Fibroblast of skin of scalp (primary cell): ENCODE measurements at places on chromosomes 3 and 15.
A peak's percentile ranks its signal among the peaks of the same experiment; 100 is the strongest.

- no peak for DNase-seq
Measured at GRCh38 chr3:32313723-32314473, 75.4 kb downstream of the CMTM8 start.

GRCh38 chr15:89184357-89184756, 37.0 kb downstream of the RLBP1 start:
- DNase-seq = no peak

GRCh38 chr15:90145761-90146160, 43.5 kb upstream of the IDH2 start:
- no peak for DNase-seq

DNA sequence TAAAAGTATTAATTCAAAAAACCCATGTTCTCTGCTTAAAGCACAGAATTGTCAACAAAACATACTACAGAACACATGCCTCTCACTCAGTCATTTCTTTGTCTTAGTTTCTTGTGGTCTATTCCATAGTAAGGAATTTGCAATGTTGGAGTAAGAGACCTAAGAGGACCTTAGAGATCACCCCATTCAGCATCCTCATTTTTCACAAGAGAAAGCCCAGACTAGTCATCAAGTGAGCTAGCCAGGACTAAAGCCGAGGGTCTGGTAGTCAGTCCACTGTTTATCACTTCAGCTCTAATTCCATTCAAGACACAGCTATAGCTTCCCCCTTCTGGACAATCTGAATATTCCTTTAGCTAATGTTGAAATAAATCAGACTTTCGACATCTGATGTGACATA, 601.1 kb downstream of the FHIT start:
- peak; percentile 18 for DNase-seq

DNA sequence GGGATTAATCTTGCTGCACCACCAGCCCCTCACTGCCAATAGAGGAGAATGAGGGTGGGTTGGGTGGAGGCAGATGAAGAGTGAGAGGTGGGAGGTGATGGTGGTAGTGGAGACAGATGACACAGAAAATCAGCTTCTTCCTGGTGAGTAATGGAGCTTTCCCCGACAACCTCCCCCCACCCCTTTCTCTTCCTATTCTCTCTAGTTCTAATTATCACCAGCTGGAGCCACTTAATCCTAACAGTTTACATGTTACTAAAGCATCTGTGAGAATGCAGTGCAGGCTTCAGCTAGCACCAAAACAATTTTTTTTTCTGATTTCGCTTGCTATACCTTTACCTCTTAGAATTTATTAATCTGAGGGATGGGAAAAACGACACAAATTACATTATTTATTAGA, 116.1 kb upstream of the DNAJC19 start:
- peak; percentile 2 for DNase-seq

DNA sequence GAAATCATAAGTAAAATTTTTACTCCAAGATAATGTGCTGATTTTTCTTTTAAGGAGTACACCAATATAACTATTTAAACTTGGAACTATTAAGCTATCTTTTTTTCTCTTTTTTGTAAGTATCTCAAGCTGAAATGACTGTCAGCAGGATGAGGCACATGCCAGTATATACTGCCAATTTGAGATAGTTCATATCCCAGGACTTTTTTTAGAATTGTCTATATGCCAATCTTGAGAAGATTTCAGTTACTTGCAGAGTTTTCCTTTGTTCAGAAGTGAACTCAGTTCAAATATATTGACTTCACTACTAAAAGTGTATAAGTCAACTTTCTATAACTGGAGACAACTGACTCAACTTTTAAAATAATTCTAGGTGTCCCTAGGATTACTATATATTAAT, 181.7 kb upstream of the ZNF717 start:
- no peak for DNase-seq

DNA sequence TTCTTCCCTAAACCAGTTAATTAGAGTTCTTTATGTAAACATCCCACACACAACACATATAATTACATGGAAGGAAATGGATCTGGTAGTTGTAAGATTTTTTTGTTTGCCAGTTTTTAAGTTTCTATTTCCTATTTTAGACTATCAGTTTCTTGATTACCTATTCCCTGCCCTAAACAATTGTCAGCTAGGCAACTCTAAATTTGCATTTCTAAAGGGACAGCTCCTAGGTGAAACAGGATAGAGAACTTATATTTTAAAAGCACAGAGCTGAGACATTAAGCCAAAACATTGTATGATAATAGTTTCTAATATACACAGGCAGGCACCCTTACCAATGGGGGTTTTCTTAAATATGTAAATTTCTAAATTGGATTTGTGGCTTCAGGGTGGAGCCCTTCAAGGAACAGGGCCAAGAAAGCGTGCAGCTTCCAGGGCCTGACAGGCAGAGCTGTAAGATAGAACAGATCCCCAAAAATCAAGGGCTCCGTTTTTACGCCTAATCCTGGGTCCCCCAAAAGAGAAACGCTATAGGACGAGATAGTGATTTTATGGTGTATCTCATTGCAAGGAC, 8.9 kb downstream of the LEKR1 start:
- DNase-seq = no peak

GRCh38 chr3:119395923-119396358, 67.5 kb downstream of the TMEM39A start:
- no peak for DNase-seq

GRCh38 chr3:147937341-147937740, 528.2 kb downstream of the ZIC1 start:
- DNase-seq = peak; percentile 22

GRCh38 chr15:56980473-56980872, 62.0 kb downstream of the TCF12 start:
- no peak for DNase-seq

DNA sequence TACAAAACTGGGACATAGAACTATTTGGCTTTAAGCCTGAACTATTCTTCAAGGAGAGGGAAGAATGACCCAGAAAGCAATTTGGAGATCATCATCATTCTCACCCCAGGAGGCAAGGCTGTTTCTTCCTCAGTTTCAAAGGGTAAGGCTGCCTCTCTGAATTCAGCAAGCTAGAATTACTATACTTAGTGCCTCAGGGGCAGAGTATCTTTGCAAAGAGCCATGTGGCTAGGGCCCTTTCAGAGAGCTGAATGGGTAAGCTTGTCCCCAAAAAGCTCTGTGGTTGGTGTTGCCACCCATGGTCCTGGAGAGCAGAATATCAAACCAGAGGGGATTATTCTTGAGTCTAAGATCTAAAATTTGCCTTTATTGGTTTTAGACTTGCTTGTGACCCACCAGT, 720.3 kb upstream of the ARPP21 start:
- DNase-seq = no peak

- no peak for DNase-seq
Measured at GRCh38 chr3:185069037-185070030, 83.5 kb downstream of the C3orf70 start.

GRCh38 chr3:42179110-42179725, 86.8 kb downstream of the CCK start:
- peak; percentile 83 for DNase-seq

DNA sequence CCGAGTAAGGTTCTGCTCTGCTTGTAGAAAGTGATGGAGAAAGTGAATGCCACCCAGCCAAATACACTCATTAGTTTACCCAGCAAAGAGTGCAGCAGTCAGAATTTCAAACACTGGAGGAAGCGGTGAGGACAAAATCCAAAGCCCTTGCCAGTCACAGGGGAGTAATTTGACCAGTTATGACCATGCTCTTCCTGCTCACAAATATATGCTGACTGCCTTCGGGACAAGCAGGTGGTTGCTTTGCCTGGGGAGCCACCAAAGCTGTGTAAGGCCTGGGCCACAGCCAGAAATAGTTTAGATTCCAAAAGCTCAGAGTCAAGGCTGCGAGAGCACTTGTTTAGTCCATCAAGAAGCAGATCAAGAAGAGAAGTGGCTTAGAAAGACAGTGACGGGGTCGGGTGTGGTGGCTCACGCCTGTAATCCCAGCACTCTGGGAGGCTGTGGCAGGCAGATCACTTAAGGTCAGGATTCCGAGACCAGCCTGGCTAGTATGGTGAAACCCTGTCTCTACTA, 51.0 kb upstream of the ATP13A3 start:
- DNase-seq = peak; percentile 79

DNA sequence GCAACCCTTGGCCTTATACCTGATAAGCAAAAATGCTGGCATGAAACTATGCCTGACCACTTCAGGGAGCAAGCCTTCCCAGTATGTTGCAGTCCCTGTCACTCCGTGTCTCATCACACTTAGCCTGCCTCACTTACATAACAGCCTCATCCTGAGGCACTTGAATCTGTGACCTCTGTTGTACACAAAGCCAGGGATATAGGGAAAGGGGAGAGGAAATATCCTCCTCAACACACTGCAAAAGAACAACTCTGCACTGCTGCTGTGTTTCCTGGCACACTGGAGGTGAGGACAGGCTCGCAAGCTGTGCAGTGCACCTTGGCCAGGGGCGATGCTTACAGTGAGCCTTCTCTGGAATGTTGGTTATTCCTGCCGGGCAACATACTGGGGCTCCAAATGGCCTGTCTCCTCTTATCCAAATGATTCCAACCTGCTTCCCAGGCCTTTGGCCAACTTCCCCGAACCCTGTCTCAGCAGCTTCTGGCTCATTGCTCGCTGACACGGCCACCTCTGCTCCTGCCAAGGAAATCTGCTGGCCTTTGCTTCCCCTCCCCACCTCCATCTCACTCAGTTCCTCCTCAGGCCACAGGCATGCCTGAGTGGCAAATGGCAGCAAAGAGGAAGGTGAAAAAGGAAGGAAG, 109.2 kb downstream of the CD47 start:
- no peak for DNase-seq

- peak; percentile 69 for DNase-seq
Measured at GRCh38 chr15:52139599-52140462, 27.3 kb upstream of the BCL2L10 start.

GRCh38 chr3:47251689-47252088, 30.9 kb downstream of the KIF9 start:
- no peak for DNase-seq

DNA sequence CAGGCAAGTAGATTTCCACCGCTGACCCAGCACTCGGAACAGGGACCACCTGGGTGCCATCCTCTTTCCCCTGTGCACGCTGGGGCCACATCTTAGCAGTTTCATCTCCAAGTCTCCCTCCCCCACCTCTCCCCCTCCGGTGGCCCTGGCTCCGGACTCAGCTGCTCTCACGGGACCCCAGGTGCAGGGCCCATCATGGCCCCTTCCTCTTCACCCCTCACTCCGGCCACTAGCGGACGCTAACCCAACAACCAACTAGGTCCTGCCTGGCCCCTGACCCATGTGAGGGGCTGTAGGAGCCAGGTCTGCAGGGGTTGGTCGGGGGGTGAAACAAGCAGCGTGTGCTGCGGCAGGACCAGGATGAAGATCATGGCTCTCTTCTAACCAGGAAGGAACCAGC, 31.3 kb upstream of the IQSEC1 start:
- no peak for DNase-seq

DNA sequence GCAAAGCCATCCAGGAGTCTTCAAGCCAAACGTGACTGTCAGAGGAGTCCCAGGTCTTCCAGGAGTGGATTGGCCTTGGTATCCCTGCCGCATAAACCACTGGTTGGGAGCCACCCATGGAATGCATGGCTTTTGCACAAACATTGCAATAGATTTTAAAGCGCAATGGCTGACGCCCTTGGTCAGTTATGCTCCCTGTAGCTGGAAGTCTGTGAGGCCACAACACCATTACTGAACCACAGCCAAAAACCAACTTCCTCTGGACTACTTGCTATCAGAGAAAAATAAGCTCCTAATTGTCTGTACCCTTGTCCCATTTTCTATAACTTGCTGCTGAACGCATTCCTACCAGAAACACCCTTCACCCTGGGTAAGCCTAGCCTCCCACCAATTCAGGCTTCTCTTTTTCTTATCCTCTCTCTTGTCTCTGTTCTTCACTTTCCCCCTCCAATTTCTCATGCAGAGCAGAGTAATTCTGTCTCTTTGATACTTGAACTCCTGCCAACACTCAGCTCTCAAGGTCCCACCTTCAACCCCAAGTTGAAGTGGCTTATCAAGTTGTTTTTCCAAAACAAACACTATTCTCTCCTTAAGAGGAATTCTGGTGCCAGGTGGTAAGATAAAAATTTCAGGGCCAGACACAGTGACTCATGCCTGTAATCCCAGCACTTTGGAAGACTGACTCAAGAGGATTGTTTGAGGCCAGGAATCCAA, 176.4 kb upstream of the UBE2E1 start:
- peak; percentile 29 for DNase-seq

- no peak for DNase-seq
Measured at GRCh38 chr3:135229018-135229495, 434.0 kb downstream of the EPHB1 start.

DNA sequence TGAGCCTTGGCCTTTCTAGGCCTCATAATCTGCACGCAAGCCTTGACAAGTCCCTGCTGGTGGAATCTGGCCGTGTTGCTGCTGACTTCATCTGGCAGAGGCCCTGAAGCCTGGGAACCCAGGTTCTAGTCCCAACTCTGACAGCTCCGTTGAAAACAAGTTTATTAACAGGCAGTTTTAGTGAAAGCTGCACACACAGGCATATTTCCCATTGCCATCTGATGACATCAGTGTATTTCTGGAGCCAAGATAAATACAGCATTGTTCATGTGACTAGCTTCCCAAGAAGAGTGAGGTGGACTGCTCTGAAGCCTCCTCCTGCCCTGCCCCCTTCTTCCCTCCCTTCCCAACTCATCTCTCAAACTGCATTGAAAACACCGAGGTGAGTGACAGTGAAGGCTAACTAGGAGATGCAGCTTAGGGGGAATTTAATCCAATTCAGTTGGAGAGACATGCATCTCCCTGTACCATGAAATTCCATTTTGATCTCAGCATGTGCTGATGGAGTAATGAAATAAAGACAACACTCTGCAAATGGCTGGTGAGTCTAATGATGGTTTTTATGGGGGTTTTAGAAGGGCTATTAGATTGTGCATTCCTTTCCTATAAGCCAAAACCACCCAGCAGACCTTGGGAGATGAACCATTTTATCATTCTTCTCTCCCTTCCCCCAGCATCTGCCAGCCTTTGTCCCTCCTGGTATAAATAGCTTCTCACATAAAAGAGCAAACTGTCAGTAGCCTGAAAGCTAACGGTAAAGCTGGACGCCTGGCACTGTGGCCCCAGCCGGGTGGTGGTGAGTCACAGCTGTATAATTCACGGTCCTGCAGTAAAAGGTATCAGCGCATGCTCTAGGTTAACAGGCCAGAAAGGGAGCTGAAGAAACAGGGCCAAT, 38.0 kb downstream of the PRICKLE2 start:
- DNase-seq = peak; percentile 99

GRCh38 chr3:55664387-55664786, 177.3 kb upstream of the WNT5A start:
- DNase-seq = no peak

- no peak for DNase-seq
Measured at GRCh38 chr3:122123850-122124249, 59.6 kb upstream of the CASR start.

GRCh38 chr3:31634476-31634875, 101.8 kb downstream of the STT3B start:
- peak; percentile 87 for DNase-seq

GRCh38 chr3:46862369-46863025, 747 bp downstream of the MYL3 start:
- no peak for DNase-seq

- no peak for DNase-seq
Measured at GRCh38 chr3:46670000-46670890, 23.2 kb downstream of the ALS2CL start.

DNA sequence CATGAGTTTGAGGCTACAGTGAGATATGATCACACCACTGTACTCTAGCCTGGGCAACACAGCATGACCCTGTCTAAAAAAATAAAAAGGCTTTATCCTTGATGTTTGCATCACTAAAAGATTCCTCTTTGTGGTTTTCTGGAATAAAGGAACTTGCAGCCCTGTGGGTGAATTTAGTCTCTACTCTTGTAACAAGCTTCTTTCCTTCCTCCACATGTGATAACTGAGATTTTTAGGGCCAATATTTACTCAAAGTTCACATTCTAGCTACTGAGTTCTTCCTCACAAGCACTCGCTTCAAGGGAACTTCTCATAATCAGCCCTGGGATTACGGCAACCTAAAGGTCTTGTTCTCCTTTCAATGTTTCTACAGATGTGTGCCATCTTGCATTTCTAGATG, 24.6 kb downstream of the COMMD2 start:
- peak; percentile 9 for DNase-seq
